ENCODE measurements at places on chromosomes 16 and 17. TPM values are rescaled to one million over a fixed set of nuclear protein-coding genes. Genes with fewer than 3 reads are reported as not detected.

DNA sequence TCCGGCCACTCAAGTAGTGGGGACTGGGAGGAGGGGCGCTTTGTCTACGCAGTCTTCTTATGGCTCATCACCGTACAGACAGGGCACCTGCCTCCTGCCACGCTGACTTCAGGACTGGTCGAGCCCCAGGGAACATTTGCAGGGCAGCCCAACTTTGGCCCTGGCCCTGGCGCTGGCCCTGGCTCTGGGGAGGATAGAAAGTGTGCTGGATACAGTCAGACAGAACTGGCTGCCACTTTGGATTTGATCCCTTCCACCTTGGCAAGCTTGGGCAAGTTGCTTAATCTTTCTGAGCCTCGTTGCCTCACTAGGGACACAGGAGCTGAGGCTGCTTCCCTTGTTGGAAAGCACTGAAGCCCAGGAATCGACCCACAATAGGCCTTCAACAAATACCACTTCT is 13.6 kb downstream of the LGALS9 start:
- no peak for DNase-seq

DNA sequence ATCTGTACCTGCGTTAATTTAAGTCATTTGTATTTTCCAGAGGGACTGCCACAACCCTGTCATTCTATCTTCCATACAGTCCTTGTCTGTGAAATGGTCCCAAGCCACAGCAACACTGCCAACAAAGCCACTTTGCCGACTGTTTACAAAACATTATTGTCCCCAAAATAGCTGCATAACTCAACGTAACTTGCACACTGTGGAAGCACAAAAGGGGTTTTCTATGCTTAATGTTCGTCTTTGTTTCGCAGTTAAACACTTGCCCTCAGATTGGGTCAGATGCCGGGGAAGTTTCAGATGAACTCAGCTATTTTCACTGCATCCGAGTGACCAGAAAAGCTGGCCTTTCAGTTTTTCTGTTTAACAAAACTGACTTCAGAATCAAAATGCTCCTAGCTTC is 4.6 kb downstream of the SEC14L5 start:
- no peak for DNase-seq

G6PC1 gene
- polyA plus RNA-seq, result 7.6 TPM

TP53TG3 gene
- not detected for polyA plus RNA-seq

- DNase-seq, result no peak
Measured at GRCh38 chr17:49190932-49191331, 19.4 kb downstream of the GNGT2 start.

- no peak for DNase-seq
Measured at GRCh38 chr16:23148513-23149266, 562 bp downstream of the USP31 start.

CDC6 gene
- 24.1 TPM for polyA plus RNA-seq

TMEM204 gene
- 28.5 TPM for polyA plus RNA-seq

- no peak for DNase-seq
Measured at GRCh38 chr17:51165680-51166197, 472 bp upstream of the NME2 start.

- no peak for DNase-seq
Measured at GRCh38 chr17:62757500-62757951, 50.6 kb downstream of the MARCHF10 start.

NHERF2 gene
- 130 TPM for polyA plus RNA-seq

DNA sequence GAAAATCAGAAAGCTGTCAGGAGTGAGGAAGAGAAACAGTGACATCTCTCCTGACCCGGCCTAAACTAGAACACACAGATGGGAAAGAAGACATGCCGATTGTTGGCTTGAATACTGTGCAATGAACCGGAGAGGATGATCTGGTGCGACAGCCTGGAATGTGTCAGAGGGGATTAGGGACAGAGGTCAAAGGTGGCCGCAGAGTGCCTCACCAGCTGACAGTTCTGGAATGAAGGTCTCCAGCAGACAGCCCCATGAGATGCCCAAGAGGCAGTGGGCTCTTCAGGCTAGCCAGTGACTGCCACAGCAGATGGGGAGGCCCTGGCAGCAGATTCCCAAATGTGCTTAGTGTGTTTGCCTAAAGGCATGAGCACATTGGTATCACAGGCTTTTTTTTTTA is 623.2 kb downstream of the CDH8 start:
- no peak for DNase-seq

- DNase-seq, result peak; percentile 15
Measured at GRCh38 chr16:55842369-55843104, 9.6 kb upstream of the CES1 start.

DNA sequence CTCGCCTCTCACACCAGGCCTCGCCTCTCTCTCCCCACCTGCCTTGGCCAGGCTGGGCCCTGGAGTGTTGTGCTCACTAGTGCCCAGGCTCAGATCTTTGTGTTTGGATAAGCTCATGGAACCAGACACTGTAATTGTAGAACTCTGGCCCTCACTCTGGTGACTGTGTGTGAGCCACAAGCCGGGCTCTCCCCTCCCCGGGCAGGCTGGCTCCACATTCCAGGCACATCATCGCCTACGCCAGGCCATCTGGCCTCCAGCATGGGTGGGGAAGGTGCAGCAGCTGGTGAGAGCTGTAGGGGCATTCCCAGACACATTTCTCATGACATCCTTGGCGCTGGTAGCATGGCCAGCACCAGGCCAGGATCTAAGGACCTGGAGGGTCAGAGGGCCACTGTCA is 202.3 kb downstream of the RAB11FIP4 start:
- no peak for DNase-seq

- no peak for DNase-seq
Measured at GRCh38 chr16:6644916-6645315, 687.7 kb upstream of the RBFOX1 start.

GRCh38 chr17:55386796-55387332 is 34.8 kb downstream of the MMD start:
- DNase-seq, result no peak

- DNase-seq, result no peak
Measured at GRCh38 chr17:45758544-45758943, 25.6 kb upstream of the CRHR1 start.

GRCh38 chr17:36092230-36092629 is 2.3 kb upstream of the CCL3 start:
- no peak for DNase-seq

DNA sequence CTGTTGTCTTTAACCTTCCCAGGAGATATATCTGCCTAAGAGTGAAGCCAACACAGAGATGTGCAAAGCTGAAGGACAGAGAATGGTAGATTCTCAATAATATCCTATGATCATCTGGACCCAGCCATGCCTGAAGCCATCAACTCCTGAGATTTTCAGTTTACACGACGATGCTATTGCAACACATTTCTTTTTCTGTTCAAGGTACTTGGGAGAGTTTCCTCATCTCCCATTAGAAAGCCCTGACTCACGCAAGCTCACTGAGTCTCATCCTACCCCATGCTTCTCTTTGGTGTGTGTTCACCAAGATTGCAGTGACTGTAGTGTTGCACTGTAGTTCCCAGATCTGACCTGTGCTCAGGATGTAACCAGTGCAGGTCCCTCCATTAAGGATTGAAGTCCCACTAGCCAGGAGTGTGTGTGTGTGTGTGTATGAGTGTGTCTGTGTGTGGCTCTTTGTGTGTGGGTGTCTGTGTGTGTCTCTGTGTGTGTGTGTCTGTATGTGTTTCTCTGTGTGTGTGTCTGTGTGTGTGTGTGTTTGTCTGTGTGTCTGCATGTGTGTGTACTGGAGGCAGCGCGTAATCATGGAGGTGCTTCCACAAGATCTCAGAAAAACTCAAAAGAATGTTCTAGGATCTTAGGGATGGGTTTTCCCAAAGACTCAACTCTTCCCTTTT is 15.5 kb downstream of the CES1 start:
- no peak for DNase-seq

- no peak for DNase-seq
Measured at GRCh38 chr17:55708175-55708974, 14.3 kb downstream of the TMEM100 start.

GRCh38 chr16:84334058-84334457 is 34.3 kb upstream of the ATP2C2 start:
- no peak for DNase-seq

- no peak for DNase-seq
Measured at GRCh38 chr16:31008149-31008548, 2.3 kb downstream of the STX1B start.

- DNase-seq, result no peak
Measured at GRCh38 chr17:27608328-27609230, 22.4 kb upstream of the LGALS9 start.

GRCh38 chr16:46729326-46729995 is 18.7 kb downstream of the MYLK3 start:
- no peak for DNase-seq

DNA sequence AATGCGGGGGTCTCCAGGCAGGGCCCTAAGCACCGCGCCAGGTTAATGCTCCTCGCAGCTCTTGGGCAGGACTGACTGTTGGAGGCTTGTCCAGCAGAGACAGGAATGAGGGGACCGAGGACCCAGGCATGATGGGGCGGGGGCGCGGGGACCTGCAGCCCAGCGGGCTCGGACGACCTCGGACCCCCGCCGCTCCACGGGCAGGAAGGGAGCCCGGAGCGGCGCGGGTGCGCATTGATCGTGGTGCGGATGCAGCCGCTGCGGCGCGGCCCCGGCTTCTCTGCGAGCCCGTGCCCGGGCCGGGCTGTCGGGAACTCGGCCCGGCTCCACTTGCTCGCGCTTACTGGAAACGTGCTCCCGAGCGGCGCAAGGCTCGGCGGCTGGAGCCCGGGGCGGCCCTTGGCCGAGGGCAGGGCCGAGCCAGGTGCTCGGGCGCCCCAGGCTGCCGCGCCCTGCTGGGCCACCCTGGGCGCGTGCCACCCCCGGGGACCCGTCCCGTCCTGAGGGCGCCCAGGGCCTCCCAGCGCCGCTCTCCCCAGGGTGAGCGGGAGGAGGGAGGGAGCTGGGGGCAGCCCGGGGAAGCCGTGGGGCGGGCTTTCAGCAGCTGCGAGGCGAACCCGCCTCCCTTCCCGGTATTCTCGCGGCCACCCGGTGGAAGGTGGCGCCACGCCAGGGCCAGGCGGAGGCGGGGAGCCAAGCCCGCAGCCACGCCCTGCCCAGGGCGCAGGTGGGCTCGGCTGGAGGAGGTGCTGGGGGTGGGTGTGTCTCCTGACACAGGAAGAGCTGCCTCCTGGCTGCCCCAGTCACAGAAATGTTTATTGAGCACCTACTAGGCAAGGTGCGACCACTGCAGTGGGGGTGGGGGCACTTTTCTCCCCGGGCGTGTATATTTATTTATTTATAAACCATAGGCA is 45.9 kb downstream of the SOCS3 start:
- no peak for DNase-seq

GRCh38 chr16:4388271-4389021 is 16.8 kb downstream of the VASN start:
- DNase-seq, result no peak

Measured in right renal pelvis (tissue), 4 donors.